Right lung (tissue), 10 donors: ENCODE measurements at places on chromosomes 11 and 22. TPM values are rescaled to one million over a fixed set of nuclear protein-coding genes. Genes with fewer than 3 reads are reported as not detected.

Gene KMT2A
- polyA plus RNA-seq: 52.8 TPM

Gene EXPH5
- 8.0 TPM for polyA plus RNA-seq

DNA sequence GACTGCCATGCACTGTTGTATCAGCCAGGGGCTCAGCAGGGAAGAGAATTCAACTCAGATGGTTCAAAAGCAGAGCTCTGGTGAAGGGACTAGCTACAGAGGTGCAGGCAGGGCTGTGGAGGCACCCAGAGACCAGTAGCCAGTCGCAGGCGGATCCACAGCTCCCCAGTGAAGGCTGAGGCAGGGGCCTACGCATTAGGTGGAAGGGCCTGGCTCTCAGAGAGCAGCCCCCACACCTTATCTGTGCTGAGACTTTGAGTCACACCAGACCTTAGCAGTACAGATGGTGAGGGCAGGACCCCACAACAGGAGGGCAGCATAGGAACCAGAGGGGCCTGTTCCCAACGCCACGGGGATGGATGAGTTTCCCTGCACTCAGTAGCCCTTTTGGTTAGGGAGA lies 189.6 kb downstream of the DSCAML1 start:
- no peak for DNase-seq

GRCh38 chr11:19648321-19648720 lies 64.3 kb upstream of the NAV2 start:
- DNase-seq: no peak

DNA sequence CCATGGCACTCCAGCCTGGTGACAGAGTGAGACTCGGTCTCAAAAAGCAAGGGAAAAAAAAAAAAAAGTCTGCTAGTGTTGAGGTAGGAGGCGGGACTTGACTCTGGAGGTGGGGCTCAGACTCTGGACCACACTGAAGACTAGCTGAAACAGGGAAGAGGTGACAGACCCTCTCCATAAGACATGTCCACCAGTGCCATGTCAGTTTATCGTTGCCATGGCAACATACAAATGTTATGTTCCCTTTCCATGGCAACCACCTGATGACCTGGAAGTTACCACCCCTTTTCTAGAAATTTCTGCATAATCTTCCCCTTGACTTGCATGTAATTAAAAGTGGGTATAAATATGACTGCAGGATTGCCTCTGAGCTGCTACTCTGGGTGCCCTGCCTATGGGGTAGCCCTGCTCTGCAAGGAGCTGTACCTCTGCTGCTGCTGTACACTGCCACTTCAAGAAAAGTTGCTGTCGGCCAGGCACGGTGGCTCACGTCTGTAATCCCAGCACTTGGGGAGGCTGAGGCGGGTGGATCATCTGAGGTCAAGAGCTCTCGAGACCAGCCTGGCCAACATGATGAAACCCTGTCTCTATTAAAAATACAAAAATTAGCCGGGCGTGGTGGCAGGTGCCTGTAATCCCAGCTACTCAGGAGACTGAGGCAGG lies 55.1 kb downstream of the KIAA1671 start:
- no peak for DNase-seq
